ENCODE measurements at places on chromosomes 11 and 22.

GRCh38 chr11:35859301-35859700 is 84.6 kb upstream of the LDLRAD3 start:
- no peaks in the 10 kb centered on the region for H3K4me1 ChIP-seq
- DNase-seq = no peak
- no peaks in the 10 kb centered on the region for H3K36me3 ChIP-seq
- no peak overlapping the region for H3K27ac ChIP-seq
- no peak overlapping the region for H3K4me3 ChIP-seq

DNA sequence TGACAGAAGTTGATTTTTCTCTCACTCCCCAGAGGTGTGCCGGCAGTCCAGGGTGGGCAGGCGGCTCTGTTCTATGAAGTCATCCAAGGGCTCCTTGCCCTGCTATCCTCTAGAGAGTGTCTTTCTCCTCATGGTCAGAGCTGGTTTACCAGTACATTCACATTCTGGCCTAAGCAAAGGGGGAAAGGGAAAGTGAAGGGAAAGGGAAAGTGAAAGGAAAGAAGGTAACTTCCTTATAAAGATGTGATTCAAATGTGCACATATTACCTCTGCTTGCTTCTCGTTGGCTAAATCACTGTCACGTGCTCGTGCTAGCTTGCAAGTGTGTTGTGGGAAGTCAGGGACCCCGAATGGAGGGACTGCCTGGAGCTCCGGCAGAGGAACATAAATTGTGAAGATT is 2.9 kb upstream of the HTATIP2 start:
- H3K4me3 ChIP-seq = no peak overlapping the region
- H3K4me1 ChIP-seq = peaks cover 26% of the 10 kb centered on the region
- no peak overlapping the region for H3K27ac ChIP-seq
- H3K27me3 ChIP-seq = no peaks in the 10 kb centered on the region
- H3K36me3 ChIP-seq = no peaks in the 10 kb centered on the region

DNA sequence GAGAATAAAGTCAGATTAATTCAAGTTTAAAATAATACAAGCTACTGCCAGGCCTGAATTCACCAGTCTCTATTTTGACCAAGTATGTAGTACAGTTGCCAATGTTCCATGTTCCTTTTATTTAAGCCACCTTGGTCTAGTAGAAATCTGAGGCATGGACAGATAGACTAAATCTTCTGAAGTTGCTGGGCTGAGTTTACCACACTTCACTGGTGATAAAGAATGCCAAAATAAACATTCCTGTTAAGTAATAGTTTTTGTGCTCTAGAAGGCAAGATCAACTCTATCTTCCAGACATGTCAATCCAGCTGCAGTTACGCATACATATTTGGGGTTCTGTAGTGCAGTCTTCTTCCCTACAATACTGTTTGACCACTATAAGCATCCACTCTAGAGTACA is 83.9 kb upstream of the C11orf87 start:
- no peak overlapping the region for H3K27ac ChIP-seq
- DNase-seq = no peak
- no peaks in the 10 kb centered on the region for H3K36me3 ChIP-seq
- H3K4me1 ChIP-seq = no peaks in the 10 kb centered on the region
- H3K4me3 ChIP-seq = no peak overlapping the region

- peaks cover 23% of the 10 kb centered on the region for H3K4me1 ChIP-seq
- H3K4me3 ChIP-seq = peak within 1 kb of the TSS; percentile 92
- H3K36me3 ChIP-seq = no peaks in the 10 kb centered on the region
- DNase-seq = peak; percentile 97
- peak within 1 kb of the TSS; percentile 80 for H3K27ac ChIP-seq
Observed at GRCh38 chr22:28882878-28883656, at the start of gene ZNRF3. Gene ZNRF3, plus strand, starts transcription at chr22:28883572. Its CDS starts 195 bp downstream, at chr22:28883767.

- peaks cover 8% of the 10 kb centered on the region for H3K27me3 ChIP-seq
- no peaks in the 10 kb centered on the region for H3K36me3 ChIP-seq
- DNase-seq = no peak
- no peak overlapping the region for H3K27ac ChIP-seq
Observed at GRCh38 chr11:126864934-126865333, 135.6 kb downstream of the KIRREL3 start.

DNA sequence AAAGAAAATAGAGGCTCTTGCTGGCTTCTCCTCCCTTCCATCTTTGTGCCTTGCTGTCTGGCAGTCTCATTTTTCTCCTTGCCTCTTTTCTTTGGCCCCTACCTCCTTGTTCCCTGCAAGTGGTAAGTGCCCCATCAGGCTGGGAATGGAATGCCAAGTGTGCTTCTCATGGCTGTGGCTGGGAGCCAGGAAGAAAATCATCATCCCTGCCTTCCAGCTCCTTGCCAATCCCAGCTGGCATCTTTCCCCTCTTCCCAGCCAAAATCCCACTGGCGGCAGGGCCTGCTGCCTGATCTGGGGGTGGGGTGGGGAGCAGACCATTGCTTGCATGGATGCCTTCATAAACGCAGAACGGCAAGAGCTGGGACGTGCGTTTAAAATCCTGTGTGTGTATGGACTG is 27.0 kb upstream of the SLC25A18 start:
- H3K27ac ChIP-seq = no peak overlapping the region
- no peaks in the 10 kb centered on the region for H3K27me3 ChIP-seq
- H3K4me1 ChIP-seq = peaks cover 23% of the 10 kb centered on the region
- no peaks in the 10 kb centered on the region for H3K36me3 ChIP-seq

- no peak for DNase-seq
- peaks cover 16% of the 10 kb centered on the region for H3K4me1 ChIP-seq
- no peak overlapping the region for H3K4me3 ChIP-seq
- H3K27ac ChIP-seq = peak overlapping the region; percentile 79
Observed at GRCh38 chr11:114025329-114025907, 34.1 kb upstream of the ZBTB16 start.
